Neuronal stem cell (in vitro differentiated cells): ENCODE measurements at places on chromosomes 16 and 17.

- DNase-seq = no peak
Observed at GRCh38 chr17:40307740-40308239, 1.2 kb upstream of the RARA start.

GRCh38 chr16:66486773-66487579, 59.9 kb downstream of the BEAN1 start:
- DNase-seq = no peak

GRCh38 chr16:50718061-50718760, 23.7 kb upstream of the CYLD start:
- no peak for DNase-seq

DNA sequence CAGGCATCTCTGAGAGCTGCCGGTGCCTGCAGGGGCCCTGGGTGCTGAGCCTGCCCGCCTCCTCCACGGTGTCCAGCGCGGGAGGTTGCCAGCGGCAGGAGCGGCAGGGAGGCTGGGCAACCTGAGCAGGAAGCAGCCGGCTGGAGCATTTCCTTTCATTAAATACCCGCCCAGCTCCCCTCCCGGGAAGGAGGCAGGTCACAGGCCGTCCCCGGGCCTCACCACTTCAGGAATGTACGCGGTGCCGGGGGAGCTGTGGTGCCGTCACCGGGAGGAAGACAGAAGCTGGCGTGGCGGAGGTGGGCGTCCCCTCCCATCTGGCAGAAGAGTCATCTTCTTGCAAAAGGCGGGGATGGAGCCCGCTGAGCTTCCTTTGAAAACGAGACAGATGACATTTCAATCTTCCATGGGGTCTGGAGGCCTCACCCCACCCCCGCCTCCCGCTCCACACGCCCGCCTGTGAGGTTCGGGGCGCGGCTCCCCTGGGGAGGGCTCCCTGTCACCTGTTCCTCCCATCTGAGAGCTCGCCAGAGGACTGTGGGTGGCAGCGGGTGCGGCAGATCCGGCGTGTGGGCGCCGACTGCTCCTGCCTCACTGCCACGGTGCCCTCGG, 16.0 kb downstream of the SOX8 start:
- DNase-seq = no peak

- no peak for DNase-seq
Observed at GRCh38 chr17:44651228-44651627, 5.0 kb upstream of the MEIOC start.

DNA sequence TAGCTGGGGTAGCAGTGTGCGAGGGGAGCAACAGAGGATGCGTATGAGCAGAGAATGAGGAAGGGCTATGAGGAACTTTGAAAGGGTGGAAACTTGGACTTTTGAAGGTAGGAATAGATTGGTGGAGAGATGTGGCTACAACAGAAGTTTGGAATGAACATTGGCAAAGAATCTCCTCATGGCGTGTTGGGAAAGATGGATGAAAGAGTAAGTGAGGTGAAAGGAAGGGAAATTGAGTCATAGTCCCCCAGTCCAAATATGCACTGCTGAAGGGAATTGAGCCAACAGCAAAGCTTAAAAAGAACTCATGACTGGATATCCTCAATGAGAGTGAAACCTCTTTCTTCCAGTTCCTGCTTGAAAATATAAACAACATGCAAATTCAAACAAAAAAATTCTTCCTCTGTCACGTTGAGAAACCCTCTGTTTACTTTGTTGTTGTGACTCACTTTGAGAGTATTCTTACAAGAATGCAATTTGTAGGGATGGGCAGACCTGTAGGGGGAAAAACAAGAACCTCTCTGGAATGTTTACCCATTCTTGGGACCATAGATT, 313.2 kb upstream of the KCNJ16 start:
- no peak for DNase-seq

DNA sequence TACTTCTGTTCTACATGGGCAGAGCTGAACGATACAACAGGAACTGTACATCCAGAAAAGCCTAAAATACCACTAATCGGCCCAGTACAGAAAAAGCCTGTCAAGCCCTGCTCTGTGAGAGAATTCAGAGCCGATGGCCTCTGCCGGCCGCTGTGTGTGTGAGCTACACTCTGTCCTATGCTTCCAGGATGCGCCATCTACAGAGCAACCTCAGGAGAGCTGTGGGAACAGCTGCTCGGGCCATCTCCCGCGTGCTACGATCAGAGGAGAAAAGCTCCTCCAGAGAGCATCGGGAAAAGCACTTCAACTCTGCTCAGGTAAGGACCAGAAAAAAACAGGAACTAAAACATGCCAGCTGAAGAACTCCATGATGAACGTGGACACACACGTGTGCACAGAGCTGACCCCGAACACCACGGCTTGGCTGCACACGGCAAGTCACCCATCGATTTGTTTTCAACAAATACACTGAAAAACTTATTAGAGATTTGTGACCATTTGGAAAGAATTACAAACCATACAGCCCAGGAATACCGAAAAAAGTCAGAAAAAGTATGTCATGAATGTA, 115.9 kb downstream of the ANKRD11 start:
- no peak for DNase-seq

GRCh38 chr17:71885662-71886061, 235.2 kb upstream of the SOX9 start:
- DNase-seq = no peak

DNA sequence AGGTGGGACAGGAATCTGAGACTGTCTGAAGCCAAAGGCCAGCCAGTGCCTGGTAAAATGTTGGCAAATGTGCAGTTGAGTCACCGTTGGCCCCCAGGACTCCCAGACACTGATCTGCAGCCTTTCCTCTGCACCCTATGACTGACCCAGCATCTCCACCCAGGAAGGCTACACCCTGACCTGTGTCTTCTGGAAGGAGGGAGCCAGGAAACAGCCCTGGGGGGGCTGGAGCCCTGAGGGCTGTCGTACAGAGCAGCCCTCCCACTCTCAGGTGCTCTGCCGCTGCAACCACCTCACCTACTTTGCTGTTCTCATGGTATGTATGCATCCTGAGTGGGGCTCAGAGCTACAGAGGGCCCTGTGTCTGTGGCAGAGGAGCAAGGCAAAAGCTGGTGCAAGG, 24.0 kb downstream of the ADGRG5 start:
- no peak for DNase-seq

GRCh38 chr17:19345067-19345460, 17.5 kb downstream of the B9D1 start:
- DNase-seq = no peak

DNA sequence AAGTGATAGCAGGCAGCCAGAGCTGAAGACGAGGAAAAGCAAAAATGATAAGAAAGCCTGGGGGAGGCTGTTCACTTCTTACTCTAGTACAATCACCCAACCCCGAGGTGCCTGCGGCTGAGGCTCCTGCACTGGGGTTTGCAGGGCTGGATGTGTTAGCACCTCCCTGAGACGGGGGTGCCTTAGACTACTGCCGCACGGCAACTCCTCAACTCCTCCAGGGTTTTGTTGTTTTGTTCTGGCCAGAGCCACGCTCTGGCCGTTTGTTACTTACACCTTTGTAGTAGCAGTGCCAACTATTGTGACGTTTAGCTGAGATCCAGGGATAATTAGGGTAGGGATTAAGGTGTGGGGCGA, 51.5 kb downstream of the LDHD start:
- no peak for DNase-seq

DNA sequence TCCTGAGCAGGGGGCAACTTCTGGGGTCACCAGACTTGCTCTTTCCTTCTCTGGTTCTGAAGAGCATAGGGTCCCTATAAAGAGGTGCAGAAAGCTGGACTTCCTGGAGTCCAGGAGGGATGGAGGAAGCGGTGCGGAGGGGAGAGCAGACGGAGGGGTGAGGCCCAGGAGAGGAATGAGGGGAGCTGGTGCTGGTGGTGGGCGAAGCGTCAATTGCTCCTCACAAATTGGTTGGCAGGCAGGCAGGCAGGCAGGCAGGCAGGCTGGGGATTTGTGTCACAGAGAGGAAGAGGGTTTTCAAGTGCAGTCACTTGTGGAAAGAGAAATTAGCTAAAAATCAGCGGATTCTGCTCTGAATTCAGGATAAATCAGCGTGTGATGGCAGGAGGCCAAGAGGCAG, 133.7 kb upstream of the CDC42EP4 start:
- DNase-seq = no peak

- DNase-seq = no peak
Observed at GRCh38 chr16:79217375-79218011, 383.0 kb downstream of the MAF start.

GRCh38 chr17:82013772-82014321, 8.8 kb downstream of the CENPX start:
- no peak for DNase-seq

- no peak for DNase-seq
Observed at GRCh38 chr16:85541181-85541580, 71.9 kb upstream of the GSE1 start.

DNA sequence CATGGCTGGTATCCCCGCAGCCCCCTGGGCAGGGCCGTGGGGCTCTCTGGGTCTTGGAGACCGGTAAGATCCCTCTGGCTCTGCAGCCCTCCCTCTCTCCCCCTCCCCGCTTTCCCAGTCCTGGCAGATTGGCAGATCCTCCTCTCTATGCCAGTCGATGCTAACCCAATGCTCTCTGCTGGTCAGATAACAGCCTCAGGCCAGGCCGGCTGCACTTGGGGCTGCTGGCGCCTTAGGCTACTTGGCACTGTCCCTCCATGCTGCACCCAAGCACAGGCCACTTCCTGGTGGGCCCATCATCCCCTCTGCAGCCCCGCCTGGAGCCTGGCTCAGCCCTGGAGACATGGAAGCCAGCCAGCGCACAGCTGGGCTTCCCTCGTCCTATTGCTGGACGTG, 81.7 kb downstream of the RTN4RL1 start:
- no peak for DNase-seq

DNA sequence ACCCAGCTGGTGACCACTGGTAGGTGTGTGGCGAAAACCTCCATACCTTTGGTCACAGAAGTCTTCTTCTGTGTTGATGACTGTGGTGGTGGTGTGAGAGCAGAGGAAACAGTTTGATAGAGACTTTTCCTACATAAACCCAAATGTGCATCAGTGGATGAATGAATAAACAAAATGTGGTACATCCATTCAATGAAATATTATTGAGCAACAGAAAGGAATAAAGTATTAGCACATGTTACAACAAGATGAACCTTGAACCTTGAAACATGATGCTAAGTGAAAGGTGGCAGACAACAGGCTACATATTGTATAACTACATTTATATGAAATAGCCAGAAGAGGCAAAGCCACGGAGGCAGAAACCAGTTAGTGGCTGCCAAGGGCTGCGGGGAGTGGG, 15.2 kb downstream of the CDK5R1 start:
- no peak for DNase-seq

- DNase-seq = no peak
Observed at GRCh38 chr16:57516176-57516725, 20.1 kb downstream of the CCDC102A start.

DNA sequence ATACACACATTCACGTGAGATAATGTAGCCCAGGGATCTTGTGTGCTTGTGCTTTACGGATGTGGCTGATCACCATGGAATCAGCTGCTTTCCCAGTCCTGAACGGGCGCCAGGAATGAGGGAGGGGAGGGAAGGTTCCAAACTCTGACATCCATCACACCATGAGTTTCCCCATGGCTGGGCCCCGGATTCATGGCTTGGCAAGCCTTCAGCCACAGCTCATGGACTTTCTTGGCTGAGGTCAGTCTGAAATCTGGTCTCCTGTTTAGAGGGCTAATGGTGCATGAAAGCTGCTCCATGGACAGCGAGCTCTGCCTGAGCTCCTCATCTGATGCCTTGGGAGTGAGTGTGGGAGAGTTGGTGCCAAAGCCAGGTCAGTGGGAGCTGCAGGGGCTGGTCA, 767.6 kb upstream of the EEF2KMT start:
- DNase-seq = no peak

DNA sequence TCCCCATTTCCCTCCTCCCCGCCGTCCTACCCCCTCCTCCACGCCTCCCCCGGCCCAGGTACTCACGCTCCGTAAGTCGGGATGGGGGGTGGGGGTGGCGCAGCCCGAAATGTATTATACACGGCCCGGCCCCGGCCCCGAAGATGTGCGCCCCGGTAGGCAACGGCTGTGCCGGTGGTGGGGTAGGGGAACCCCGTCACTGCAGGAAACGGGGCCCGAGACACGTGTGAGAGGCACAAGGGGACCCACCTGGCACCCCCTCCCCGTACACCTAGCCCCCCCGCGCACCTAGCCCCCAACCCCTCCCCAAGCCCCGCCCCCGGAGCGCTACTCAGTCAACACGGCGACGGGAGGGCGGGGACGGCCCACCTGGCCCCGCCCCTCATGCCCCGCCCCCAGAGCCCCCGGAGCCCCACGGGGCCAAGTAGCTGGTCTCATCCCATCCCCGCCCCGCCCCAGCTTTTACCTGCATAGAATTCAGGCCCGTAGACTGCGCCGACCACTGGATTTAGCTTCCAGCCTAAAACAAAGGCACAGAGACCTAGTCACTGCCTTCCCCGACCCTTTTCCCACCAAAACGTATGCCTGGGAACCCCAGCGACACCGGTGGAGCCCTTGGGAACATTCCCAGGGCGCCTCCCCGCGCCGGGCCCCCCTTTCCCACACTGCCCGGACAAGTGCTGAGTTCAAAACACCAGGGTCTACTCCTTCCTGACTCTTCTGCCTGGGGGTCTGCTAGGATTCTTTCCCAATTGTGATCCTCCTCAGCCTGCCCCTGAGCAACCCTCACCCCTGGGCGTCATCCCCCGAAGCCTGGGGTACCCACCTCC, 22.8 kb downstream of the ENGASE start:
- DNase-seq = no peak

DNA sequence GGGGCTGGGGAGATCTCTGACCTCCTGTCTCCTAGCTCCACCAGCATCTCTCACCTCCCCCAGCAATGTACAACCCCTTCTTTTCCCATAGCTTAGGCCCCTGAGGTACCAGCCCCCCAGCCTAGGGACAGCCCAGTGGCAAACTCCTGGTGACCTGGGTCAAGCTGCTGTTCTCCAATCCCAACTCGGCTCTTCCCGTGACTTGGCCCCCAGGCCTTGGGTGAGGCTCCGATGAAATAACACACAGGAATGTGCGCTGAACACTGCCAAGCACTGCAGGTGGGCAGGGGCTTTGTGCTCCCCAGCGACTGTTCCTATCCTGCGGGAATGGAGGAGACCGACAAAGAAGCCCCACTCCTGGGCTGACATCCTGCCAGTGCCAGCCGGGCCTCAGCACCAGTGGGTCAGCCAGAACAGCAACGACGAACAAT, 63.7 kb upstream of the AMZ2 start:
- no peak for DNase-seq

DNA sequence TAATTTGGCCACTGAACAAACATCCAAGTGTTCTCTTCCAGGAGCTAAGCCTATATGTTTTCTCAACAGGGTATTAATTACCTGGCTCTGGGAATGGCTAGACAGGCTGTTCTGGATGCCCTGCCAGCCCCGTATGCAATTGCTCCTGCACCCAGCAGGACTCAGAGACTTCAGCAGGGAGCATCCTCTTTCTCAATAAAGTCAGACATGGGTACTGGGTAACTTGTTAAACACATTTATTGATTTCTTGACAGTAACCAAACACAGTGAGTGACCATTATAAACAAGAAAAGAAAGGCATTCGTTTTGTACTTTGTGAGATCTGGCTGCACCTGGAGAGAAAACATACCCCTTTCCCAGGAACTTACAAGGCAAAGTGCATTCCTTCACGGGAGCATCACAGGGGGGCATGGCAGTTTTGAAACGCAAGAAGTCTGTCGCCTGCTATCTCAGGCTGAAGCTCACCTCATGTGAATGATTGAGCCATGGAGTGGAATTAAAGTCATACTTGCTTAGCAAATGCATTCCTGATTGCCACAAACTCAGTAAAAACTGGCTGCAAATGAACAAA, 369.8 kb downstream of the UTP18 start:
- DNase-seq = no peak
